ENCODE measurements at places on chromosomes 5 and 9. TPM values are rescaled to one million over a fixed set of nuclear protein-coding genes. Genes with fewer than 3 reads are reported as not detected.

DNA sequence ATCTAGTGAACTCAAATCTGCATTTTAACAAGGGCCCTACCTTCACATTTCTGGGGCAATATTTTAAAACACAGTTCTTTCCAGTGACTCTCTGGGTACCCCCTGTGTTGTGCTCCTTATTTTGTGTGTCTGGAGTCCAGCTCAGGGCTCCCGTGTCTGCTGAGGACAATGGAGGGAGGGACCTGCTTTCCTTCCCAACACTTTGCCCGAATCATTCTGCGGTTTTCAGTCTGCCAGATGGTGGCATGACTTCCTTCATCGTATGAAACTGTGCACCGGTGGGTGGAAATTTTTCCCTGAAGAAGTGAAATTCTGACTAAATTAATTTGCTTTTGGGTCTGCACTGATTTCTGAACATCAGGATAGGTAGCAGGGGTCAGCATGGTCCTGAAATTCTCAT is 153.6 kb upstream of the CD180 start:
- no peaks in the 10 kb centered on the region for H3K4me1 ChIP-seq
- H3K27ac ChIP-seq = no peak overlapping the region
- no peaks in the 10 kb centered on the region for H3K36me3 ChIP-seq
- no peak for DNase-seq
- H3K4me3 ChIP-seq = no peak overlapping the region

DNA sequence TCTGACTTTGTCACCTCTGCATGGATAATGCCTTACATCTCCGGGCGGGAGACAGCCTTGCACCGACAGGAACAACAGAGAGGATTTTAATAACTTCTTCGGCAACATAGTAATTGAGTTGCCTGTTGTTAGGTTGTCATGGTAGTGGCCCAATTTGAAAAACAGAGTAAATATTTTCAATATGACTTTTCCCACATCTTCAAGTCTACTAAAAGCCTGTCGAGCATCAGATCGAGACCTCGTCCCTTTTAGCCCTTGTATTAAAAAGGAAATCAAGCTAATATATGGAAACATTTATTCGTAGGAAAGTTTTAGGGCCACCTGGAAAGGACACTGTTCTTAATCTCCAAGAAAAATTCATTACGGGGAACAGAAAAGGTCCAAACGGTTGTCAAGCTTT is 70.8 kb upstream of the FCN2 start:
- no peak overlapping the region for H3K4me3 ChIP-seq
- peaks cover 9% of the 10 kb centered on the region for H3K4me1 ChIP-seq
- H3K36me3 ChIP-seq = no peaks in the 10 kb centered on the region
- no peak for DNase-seq

- H3K27me3 ChIP-seq = no peaks in the 10 kb centered on the region
- no peak for DNase-seq
- H3K4me3 ChIP-seq = no peak overlapping the region
- H3K36me3 ChIP-seq = no peaks in the 10 kb centered on the region
These were observed 197.5 kb downstream of the ARHGEF28 start for GRCh38 chr5:73823508-73823925.

DNA sequence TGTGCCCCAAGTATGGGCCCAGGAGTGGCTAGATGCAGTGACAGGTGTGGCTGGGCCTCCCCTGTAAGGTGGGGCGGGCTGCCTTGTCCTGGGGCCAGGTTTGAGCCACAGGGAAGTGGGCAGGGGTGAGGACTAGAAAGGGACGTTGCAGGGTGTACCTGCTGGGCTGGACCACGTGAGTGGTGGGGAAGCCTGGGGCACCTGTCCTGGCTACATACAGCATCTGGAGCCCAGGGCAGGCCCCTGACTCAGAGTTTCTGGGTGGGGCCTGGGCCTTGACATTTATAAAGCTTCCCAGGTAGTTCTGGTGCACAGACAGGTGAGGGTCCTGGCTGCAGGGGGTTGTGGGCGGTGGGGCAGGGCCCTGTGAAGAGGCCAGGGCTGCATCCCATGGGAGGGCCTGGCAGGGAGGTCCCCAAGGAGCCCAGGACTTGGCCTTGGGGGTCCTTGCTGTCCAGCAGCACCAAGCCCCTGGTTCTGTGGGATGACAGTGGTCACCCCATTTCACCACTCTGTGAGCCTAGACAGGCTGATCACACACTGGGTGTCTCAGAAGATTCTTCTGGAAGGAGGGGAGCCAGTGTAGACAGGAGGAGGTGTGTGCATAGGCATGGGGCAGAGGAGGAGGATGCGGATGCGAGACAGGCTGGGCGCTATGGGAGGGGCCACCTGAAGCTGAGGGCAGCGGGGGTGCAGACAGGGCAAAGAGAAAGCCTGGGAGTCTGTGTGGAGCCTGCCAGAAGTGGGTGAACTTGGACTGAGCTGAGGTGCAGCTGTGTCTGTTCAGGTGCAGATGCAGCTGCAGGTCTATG is 94.0 kb downstream of the PHF2 start:
- no peaks in the 10 kb centered on the region for H3K36me3 ChIP-seq
- H3K4me3 ChIP-seq = no peak overlapping the region
- DNase-seq = no peak
- H3K27me3 ChIP-seq = no peaks in the 10 kb centered on the region
- H3K27ac ChIP-seq = no peak overlapping the region
- no peaks in the 10 kb centered on the region for H3K4me1 ChIP-seq

DNA sequence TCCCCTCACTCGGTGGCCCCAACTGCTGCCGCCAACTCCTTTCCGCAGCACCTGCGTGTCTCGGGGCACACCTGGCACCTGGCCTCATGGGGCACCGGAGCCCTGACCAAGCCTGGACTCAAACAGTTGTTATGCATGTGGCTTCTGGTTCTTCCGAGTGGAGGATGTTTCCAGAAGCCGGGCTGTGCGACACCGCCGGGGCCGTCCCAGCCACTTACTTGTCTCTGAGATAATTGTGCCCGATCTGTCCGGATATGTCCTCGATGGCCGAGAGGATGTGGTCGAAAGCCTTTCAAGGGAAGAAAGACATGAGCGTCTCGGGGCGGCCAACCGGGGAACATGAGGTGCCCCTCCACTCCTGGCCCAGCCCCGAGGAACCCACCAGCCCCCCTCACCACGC is 38.4 kb downstream of the EXOC3 start:
- H3K4me1 ChIP-seq = no peaks in the 10 kb centered on the region
- H3K27ac ChIP-seq = no peak overlapping the region
- no peak overlapping the region for H3K4me3 ChIP-seq
- no peak for DNase-seq
- H3K27me3 ChIP-seq = peaks cover 4% of the 10 kb centered on the region
- no peaks in the 10 kb centered on the region for H3K36me3 ChIP-seq

DNA sequence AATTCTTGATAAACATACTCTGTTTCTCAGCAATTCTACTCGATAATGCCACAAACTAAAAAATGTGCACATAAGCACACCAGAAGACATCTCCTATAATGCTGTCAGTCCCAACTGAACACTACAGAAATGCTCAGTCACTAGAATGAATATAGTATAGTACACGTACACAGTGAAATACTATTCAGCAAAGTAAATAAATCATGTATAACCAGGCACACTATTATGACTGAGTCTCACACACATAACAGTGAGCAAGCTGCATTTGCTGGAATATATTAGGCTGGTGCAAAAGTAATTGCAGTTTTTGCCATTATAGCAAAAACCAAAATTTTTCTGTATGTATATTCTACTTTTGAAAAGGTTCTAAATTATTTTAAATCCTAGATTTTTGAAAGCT is 310.2 kb downstream of the CTNND2 start:
- no peak overlapping the region for H3K4me3 ChIP-seq
- no peaks in the 10 kb centered on the region for H3K36me3 ChIP-seq

DNA sequence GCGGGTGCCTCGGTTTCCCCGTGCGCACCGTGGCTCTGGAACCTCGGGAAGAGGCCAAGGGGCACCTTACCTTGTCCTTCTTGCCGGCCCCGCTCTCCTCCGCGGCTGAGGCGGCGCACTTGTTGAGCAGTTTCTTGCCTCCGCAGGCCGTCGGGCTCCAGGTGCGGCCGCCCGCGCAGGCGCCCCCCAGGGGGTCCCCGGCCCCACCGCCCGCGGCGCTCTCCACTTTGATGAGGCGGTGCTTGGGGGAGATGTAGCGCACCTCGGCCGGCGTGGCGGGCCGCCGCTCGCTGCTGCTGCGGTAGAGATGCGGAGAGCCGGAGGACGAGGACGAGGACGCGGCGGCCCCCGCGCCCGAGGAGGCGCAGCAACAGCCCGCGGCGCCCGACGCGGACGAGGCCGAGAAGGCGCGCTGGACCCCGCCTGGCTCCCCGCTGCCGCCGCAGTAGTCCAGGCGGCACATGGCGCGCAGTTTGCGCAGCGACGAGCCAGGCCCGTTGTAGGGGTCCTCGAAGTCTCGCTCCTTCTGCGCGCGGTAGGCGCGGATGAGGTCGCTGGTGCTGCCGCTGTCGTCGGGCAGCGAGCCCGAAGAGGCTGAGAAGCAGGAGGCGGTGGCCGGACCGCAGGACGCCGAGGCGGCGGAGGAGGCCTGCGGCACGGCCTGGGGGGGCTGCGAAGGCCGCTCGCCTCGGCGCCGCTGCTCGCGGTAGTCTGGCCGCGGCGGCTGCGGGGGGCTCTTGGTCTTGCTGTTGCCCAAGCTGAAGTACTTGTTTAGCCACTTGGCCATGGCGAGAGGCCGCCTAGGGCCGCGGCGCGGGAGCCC is 957 bp downstream of the SHB start:
- peak; percentile 59 for DNase-seq
- peak overlapping the region; percentile 86 for H3K4me3 ChIP-seq

- peaks cover 3% of the 10 kb centered on the region for H3K36me3 ChIP-seq
- no peaks in the 10 kb centered on the region for H3K27me3 ChIP-seq
- no peak overlapping the region for H3K27ac ChIP-seq
- no peak overlapping the region for H3K4me3 ChIP-seq
- DNase-seq = no peak
- peaks cover 4% of the 10 kb centered on the region for H3K4me1 ChIP-seq
These were observed 14.4 kb downstream of the F2RL2 start for GRCh38 chr5:76608833-76609232.

- H3K4me3 ChIP-seq = no peak overlapping the region
- DNase-seq = no peak
- H3K4me1 ChIP-seq = peaks cover 9% of the 10 kb centered on the region
- H3K27ac ChIP-seq = no peak overlapping the region
These were observed 127.2 kb downstream of the PDE8B start for GRCh38 chr5:77337686-77338085.

DNA sequence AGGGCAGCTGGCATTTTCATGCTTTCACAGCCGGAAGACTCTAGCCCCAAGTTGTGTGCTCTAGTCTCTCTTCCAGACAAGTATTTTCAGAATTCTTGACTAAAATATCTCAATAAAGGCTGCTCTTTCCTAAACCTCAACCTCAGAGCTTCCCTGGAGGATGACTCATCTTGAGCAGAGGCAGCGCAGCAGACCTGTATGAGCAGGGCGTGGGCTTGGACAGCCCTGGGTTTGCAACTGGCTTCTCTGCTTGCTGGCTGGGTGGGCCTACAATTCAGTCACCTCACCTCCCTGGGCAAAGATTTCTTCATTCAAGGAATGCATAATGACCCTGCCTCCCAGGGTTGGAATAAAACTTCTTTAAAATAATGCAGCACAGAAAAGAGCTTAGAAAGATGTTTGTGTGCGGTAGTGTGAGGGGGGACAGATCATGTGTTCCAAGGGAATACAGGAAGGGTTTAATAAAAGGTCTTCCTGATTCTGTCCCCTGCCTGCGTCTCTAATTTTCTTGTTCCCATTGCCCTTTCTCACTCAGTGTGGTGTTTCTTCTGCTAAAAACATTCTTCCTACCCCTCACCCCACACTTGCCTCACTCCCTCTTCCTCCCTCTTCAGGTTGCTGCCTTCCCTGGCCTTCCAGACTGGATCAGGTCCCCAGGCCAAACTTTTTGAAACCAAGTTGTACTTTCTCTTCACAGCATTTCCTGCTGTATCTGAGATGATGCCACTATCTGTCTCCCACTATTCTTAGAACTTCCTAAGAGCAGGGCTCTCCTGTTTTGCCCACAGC is 39.4 kb upstream of the MAP1B start:
- H3K4me1 ChIP-seq = peaks cover 22% of the 10 kb centered on the region
- no peak for DNase-seq
- H3K36me3 ChIP-seq = no peaks in the 10 kb centered on the region
- H3K27me3 ChIP-seq = no peaks in the 10 kb centered on the region
- no peak overlapping the region for H3K4me3 ChIP-seq
- H3K27ac ChIP-seq = no peak overlapping the region

DNA sequence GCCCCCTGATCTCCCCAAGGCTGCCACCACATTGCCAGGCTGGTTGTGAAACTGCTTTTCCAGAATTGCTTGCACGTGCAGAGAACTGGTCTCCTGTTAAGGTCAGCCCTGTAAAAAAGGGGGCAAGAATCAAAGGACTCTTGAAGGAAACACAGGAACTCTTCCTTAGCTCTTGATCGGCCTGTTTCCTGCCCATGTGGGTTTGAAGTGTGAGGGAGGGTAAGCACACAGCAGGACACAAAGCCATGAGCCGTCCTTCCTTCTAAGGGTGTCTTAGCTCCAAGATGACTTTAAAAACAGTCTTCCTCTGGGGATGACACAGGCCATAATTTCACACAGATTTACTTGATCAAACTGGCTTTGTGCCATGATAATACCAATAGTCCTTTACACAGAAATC is 36.1 kb downstream of the TEK start:
- no peak overlapping the region for H3K27ac ChIP-seq
- H3K27me3 ChIP-seq = no peaks in the 10 kb centered on the region
- DNase-seq = no peak
- no peaks in the 10 kb centered on the region for H3K4me1 ChIP-seq

- no peaks in the 10 kb centered on the region for H3K4me1 ChIP-seq
- H3K27ac ChIP-seq = no peak overlapping the region
- H3K4me3 ChIP-seq = no peak overlapping the region
- H3K27me3 ChIP-seq = no peaks in the 10 kb centered on the region
These were observed 129.8 kb downstream of the FGF18 start for GRCh38 chr5:171549274-171549673.

- H3K27ac ChIP-seq = no peak overlapping the region
- no peak for DNase-seq
- no peaks in the 10 kb centered on the region for H3K36me3 ChIP-seq
- no peaks in the 10 kb centered on the region for H3K4me1 ChIP-seq
These were observed 174.2 kb downstream of the CACNA1B start for GRCh38 chr9:138051586-138052321.

DNA sequence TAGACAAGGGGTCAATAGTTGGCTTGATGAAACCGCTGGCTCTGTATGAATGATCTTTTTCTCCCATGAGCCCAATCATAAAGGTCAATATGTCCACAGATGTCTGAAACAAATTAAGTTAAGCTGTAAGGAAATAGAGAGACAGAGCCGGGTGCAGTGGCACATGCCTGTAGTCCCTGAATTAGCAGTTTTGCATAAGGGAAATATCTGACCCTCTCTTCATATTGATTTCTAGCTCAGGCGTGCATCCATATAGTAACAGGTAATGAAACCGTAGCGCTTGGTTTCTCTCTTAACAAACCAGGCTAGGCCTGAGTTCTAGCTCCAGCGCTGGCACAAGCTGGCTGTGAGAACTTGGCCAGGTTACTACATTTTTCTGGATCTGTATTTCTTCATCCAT is 118.1 kb upstream of the ERCC6L2 start:
- DNase-seq = no peak
- H3K27me3 ChIP-seq = peaks cover 13% of the 10 kb centered on the region
- no peak overlapping the region for H3K4me3 ChIP-seq
- H3K27ac ChIP-seq = no peak overlapping the region

- DNase-seq = no peak
- no peak overlapping the region for H3K27ac ChIP-seq
- no peaks in the 10 kb centered on the region for H3K27me3 ChIP-seq
- H3K36me3 ChIP-seq = no peaks in the 10 kb centered on the region
- H3K4me3 ChIP-seq = no peak overlapping the region
These were observed 21.4 kb upstream of the TRMT10B start for GRCh38 chr9:37732086-37732741.

CHMP5 gene
- total RNA-seq = 47.3 TPM

NSG2 gene
- total RNA-seq = 0.78 TPM

FAM153A gene
- total RNA-seq = not detected

ZDHHC11 gene
- 16.6 TPM for total RNA-seq

MLANA gene
- not detected for total RNA-seq

SMIM33 gene
- not detected for total RNA-seq

STPG3 gene
- total RNA-seq = not detected

RLN2 gene
- 4.7 TPM for total RNA-seq

BTNL8 gene
- 0.48 TPM for total RNA-seq

PDCD1LG2 gene
- not detected for total RNA-seq
